ENCODE measurements at places on chromosomes 6 and 20. TPM values are rescaled to one million over a fixed set of nuclear protein-coding genes. Genes with fewer than 3 reads are reported as not detected.
A peak's percentile ranks its signal among the peaks of the same experiment; 100 is the strongest.

NOL4L gene
- total RNA-seq, result 5.4 TPM

DNA sequence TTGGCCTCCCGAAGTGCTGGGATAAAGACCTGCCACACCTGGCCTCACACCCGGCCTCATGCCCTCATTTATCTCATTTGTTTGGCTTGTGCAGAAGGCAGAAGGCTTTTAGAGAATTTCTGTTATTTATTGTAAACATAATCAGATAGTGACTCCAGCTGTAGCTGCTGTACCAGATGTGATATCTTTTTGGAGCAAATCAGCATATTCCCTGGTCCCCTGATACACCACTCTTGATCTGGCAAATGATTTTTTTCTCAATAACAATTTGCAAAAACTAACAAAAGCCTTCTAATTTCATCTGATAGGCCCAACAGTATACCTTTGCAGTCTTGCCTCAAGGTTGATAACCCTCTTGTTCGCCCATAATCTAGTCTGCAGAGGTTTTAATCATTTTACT lies 26.5 kb upstream of the TULP1 start:
- no peak overlapping the region for H3K27ac ChIP-seq
- no peaks in the 10 kb centered on the region for H3K27me3 ChIP-seq
- H3K36me3 ChIP-seq, result no peaks in the 10 kb centered on the region
- H3K4me1 ChIP-seq, result no peaks in the 10 kb centered on the region
- no peak overlapping the region for H3K4me3 ChIP-seq
- no peak for DNase-seq

- H3K27ac ChIP-seq, result no peak overlapping the region
- no peak overlapping the region for H3K4me3 ChIP-seq
- no peaks in the 10 kb centered on the region for H3K36me3 ChIP-seq
- H3K27me3 ChIP-seq, result no peaks in the 10 kb centered on the region
These were observed 23.3 kb upstream of the SIRPA start for GRCh38 chr20:1871807-1872458.

DNA sequence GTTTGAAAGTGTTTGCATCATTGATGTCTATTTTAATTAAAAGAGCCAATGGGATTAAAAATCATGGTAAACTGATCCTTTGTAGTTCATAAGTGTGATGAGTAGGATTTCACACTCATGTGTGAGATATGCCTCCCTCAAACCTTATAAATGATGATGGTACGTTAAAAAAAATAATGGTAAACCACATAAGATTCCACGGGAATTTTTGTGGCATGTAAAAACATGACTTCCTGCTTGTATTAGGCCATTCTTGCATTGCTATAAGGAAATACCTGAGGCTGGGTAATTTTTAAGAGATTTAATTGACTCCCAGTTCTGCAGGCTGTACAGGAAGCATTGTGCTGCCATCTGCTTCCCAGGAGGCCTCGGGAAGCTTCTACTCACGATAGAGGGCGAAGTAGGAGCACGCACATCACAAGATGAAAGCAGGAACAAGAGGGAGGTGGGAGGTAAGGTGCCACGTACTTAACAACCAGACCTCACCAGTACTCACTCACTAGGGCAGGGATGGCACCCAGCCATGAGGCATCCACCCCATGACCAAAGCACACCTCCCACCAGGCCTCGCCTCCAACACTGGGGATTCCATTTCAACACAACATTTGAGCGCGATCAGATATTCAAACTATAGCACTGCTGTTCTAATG lies 187.6 kb upstream of the QKI start:
- H3K36me3 ChIP-seq, result no peaks in the 10 kb centered on the region
- DNase-seq, result peak; percentile 2
- H3K4me1 ChIP-seq, result no peaks in the 10 kb centered on the region
- H3K27ac ChIP-seq, result no peak overlapping the region
- no peak overlapping the region for H3K4me3 ChIP-seq

GRCh38 chr6:131867744-131868143 lies 59.9 kb downstream of the ENPP1 start:
- no peak for DNase-seq
- H3K4me1 ChIP-seq, result peaks cover 21% of the 10 kb centered on the region
- H3K27me3 ChIP-seq, result no peaks in the 10 kb centered on the region
- no peaks in the 10 kb centered on the region for H3K36me3 ChIP-seq
- no peak overlapping the region for H3K27ac ChIP-seq

GRCh38 chr6:13807696-13808095 lies 6.7 kb downstream of the MCUR1 start:
- no peaks in the 10 kb centered on the region for H3K36me3 ChIP-seq
- peaks cover 9% of the 10 kb centered on the region for H3K4me1 ChIP-seq
- no peak for DNase-seq

BTN2A1 gene
- 13.1 TPM for total RNA-seq

- no peak for DNase-seq
- H3K4me3 ChIP-seq, result no peak overlapping the region
- no peaks in the 10 kb centered on the region for H3K4me1 ChIP-seq
- no peaks in the 10 kb centered on the region for H3K27me3 ChIP-seq
These were observed 63.8 kb downstream of the MBOAT1 start for GRCh38 chr6:20148433-20148832.

- H3K27ac ChIP-seq, result no peak overlapping the region
- peaks cover 23% of the 10 kb centered on the region for H3K4me1 ChIP-seq
- DNase-seq, result no peak
- H3K36me3 ChIP-seq, result peaks cover 7% of the 10 kb centered on the region
These were observed 56.6 kb downstream of the E2F3 start for GRCh38 chr6:20458027-20458894.

GRCh38 chr20:21019468-21019813 lies 86.7 kb downstream of the LINC00237 start:
- no peak for DNase-seq
- no peaks in the 10 kb centered on the region for H3K4me1 ChIP-seq
- no peaks in the 10 kb centered on the region for H3K36me3 ChIP-seq

Measured in PC-3 (cell line).